ENCODE measurements at places on chromosomes 5 and 9.

GRCh38 chr5:72467461-72467860 lies 39.7 kb downstream of the ZNF366 start:
- no peak for DNase-seq

DNA sequence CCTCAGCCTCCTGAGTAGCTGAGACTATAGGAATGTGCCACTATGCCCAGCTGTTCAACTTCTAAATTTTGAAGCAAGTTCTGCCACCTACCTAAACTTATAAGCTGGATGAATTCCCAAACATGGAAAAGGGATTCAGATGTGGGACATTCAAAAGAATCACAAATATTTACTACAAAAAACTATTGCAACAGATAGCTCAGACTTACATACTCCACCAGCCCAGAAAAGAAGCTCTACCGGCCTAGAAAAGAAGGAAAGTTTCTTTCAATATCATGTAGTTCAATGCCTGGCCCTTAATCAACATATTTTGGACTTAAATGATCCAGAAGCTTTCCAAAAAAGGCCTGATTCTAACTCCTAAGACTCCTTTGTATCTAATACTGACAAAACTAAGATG lies 23.8 kb downstream of the SH3RF2 start:
- no peak for DNase-seq

GRCh38 chr5:56640763-56641406 lies 174.5 kb upstream of the MAP3K1 start:
- no peak for DNase-seq

GRCh38 chr9:69443178-69443577 lies 118.2 kb downstream of the ENTREP1 start:
- DNase-seq: no peak

- peak; percentile 53 for DNase-seq
Observed at GRCh38 chr9:86486891-86487837, 133.0 kb upstream of the TUT7 start.

GRCh38 chr5:22593592-22593991 lies 259.6 kb downstream of the CDH12 start:
- no peak for DNase-seq

GRCh38 chr5:89181546-89181945 lies 298.6 kb upstream of the MEF2C start:
- DNase-seq: no peak

- no peak for DNase-seq
Observed at GRCh38 chr9:87088192-87088591, 140.9 kb upstream of the GAS1 start.
